ENCODE measurements at places on chromosomes 7 and 10.

DNA sequence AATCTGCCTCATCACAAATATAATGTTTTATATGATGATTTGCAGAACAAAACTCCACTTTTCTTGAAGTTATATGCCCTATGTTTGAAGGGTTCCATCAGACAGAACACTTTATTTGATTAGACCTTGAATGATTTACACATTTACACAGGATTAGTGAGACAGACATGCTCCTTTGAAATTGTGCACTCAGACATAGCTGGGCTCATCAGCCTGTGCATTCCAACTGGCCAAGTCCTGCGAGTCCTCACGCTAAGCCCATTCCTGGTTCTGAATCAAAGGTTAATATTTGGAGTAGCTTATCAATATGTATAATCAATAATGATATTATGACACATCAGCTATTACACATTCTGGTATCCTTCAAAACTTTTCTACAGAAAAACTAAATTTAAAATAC, 173.6 kb downstream of the MBL2 start:
- DNase-seq: no peak

DNA sequence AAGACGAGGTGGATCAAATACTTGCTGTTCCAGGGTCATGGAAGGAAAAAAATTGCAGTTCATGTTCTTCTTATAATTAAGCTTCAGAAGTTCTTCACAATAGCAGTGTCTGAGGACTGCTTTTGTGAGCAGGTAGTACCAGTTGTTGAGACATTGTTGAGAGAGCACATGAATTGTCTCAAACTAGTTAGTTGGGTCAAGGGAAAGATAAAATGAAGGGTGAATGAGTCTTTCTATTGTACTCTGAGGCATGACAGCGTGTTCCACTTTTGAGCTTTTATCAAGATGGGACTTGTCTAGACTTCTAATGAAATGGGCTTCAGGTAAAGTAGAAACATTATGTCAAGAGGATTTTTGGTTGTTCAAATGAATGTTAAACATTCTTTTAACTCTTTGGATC, 26.0 kb downstream of the KAT6B start:
- DNase-seq: no peak

DNA sequence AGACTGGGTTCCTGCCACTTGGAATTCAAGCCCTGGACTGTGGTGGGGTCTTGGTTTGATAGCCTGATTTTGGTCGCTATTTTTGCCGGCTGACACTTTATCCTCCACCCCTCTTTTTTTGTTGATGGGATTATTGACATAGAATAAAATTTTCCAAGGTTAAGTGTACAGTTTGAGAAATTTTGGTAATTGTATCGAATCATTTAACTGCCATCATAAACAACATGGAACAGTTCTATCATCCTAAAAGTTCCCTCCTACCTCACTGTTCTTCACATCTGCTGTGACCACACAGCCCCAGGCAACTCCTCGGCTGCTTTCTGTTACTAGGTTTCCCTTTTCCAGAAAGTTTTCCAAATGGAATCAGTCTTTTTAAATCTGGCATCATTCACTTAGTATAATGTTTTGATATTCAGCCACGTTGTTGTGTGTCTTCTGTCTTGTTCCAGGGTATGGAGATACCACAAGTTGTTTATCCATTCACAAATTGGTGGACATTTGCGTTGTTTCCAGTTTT, 50.6 kb upstream of the STEAP1B start:
- DNase-seq: no peak

DNA sequence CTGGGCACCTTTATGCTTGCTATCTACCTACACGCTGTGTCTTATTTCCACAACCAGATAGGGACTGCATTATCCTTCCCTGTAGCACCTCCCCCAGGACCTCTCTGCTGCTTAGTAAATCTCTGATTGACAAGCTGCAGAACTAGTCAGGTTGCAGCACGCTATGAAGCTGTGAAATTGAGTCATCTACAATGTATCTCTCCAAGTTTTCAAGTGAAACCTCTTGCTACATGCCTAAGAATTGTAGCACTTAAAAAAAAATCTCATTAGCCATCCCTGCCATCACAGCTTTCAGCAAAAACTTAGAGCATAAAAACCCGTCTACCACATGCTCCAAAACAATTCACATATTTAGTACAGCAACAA, 69.7 kb upstream of the FGFR2 start:
- DNase-seq: peak; percentile 49

- DNase-seq: no peak
Measured at GRCh38 chr10:77404810-77405209, 232.8 kb downstream of the KCNMA1 start.

DNA sequence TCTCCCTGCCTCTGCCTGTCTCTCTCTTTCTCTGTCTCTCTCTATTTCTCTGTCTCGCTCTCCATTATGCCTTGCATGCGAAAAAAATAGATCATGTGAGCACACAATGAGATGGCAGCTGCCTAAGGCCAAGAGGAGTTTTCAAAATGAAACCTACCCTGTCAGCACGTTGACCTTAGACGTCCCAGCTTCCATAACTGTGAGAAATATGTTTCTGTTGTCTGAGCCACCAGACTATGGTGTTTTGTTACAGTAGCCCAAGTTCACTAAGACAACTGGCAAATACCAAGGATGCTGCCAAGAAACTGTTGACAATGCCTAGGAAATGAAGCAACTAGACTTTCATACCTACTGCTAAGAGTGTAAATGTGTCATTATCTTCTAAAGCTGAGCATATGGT, 70.6 kb upstream of the PLXDC2 start:
- no peak for DNase-seq

DNA sequence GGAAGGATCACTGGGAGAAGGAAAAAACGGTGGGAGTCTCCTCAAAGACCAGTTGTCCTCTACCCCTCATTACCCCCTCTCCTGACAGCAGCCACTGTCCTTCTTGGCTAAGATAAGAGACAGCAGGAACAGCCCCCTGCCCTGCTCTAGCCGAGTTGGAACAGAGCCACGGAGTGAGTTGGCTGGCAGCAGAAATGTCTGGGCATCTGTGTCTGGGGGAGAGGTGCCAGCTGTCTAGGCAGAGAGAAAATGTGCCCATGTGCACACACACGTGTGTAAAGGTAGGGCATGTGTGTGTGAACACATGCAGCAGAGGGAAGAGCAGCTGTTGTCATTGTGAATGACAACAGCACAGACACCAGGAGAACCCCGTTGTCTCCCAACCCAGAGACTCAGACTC, 9.4 kb upstream of the HILPDA start:
- no peak for DNase-seq

GRCh38 chr7:93374345-93374940, 142.3 kb downstream of the VPS50 start:
- DNase-seq: peak; percentile 67

DNA sequence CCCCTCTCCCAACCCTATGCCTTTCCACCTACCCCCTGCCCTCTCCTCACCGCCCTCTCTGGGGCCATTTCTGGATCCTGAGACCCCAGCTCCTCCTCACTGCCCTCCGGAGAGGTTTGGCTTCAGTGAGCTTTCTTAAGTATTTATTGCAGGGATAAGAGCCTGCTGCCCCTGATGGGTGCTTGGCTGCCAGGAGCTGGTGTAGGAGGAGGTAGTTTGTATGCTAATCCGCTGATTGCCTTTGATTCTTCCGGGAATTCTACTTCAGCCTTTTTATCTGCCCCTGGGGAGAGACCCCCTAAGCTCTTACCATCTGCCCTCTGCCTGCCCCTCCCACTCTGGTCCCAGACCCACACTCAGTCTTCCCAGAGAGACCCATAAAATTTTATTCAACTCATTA, 263.5 kb upstream of the PODXL start:
- peak; percentile 75 for DNase-seq

DNA sequence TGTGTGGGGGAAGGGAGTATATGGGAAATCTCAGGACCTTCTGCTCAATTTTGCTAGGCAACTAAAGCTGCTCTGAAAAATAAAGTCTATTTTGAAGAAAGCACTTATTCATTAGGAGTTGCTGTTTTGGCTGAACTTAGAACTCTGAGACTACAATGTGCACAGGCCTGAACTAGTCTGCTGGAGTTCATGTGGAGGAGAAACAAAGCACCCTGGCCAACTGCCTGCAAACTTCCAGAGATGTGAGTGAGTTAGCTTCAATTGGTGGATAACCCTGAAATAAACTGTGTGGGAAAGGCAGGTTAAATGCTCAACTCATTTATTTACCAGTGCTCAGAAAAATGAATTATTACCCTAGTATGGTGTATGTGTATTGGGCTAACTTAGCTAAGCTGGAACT, 17.3 kb upstream of the FAM241B start:
- no peak for DNase-seq

- no peak for DNase-seq
Measured at GRCh38 chr10:26780106-26780792, 80.5 kb downstream of the ABI1 start.

DNA sequence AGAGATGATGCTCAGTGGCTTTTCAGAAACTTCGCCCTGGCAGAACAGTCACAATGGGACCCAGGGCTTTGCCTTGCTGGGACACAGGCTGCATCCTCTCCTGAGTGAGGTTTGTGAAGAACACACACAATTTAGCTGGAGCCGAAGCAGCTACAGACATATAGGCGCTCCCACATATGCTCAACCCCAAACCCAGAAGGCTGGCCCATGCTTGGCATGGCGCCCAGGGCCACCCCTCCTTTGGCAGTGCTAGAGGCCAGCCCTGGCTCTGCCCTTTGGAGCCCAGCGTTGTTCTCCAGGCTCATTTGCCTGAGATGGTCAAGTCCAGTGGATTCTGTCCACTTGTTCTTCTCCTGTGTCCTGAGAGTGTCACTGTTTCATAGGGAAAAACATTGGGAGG, 94.4 kb downstream of the WDFY4 start:
- no peak for DNase-seq

DNA sequence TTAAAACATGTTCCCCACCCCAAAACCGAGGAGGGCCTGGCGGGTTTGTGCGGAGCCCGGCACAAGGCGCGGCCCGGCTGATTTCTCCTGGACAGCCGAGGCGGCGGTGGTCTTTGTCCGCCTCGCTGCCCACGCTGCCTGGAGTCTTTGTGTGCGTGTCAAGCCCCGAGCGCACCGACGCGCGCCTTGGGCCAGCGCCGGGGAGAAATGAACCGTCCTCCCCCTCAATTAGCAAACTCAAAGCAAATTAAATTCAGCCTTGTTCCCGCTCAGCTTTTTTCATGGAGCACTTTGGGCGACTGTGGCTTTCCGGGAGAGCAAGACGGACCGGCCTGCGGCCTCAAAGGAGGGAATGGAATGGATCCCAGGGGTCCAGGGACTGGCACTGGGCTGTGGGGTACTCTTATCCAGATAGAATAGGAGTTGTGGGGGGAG, 4.1 kb downstream of the EMX2 start:
- peak; percentile 10 for DNase-seq

DNA sequence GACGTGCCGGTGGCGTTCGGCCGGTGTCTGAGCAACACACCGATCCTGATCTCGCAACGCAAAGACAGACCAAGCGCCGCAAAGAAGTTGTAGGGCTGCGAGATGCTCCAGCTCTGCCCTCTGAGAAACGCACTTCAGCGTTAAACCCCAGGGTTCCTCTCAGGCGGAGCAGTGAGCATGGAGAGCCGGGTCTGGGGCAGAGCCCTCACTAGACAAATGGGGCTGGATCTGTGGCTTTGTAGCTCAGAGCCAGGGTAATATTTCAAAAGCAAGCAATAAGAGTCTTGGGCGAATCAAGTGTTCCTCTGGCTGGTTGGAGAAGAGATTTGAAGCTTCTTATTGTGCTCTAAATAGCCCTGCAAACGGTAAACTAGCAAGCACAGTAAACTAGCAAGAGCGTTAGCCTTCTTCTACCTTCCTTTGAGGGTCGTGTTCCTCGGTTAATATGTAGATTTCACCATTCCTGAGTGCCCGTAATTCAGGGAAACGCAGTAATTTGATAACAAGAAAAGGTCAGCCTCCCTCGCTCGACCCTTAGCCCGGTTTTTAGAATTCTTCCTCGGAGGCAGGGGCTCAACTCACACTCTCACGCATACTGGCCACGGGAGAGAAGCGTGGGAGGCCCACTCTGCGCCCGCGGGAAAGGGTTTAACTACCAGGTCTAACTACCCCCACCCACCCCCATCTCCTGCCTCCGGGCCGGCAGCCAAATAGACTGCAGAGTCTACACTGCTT, 6.7 kb downstream of the SKAP2 start:
- DNase-seq: peak; percentile 61

DNA sequence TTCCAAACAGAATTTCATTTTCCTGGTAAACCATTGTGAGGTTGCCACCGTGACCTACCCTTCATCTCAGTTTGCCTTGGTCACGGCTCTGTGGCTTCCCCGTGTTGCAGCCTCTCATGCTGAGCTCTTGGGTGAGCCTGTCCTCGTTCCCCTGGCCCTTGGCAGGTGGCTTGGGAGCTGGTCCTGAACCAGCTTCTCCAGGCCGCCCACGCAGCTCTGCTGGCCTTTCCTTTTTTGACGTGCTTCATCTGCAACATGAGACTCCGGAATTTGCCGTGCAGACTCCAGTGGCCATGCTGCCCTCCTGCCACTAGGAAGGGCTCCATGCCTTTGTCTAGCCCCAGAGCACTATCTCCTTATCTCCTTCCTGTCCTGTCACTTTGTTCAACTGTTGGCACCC, 93.0 kb upstream of the NPS start:
- DNase-seq: peak; percentile 6

- DNase-seq: peak; percentile 65
Measured at GRCh38 chr7:48426966-48427555, 255.8 kb downstream of the ABCA13 start.

- DNase-seq: no peak
Measured at GRCh38 chr7:19969859-19970493, 196.6 kb upstream of the TMEM196 start.

- DNase-seq: no peak
Measured at GRCh38 chr10:121558238-121558637, 40.0 kb downstream of the FGFR2 start.

DNA sequence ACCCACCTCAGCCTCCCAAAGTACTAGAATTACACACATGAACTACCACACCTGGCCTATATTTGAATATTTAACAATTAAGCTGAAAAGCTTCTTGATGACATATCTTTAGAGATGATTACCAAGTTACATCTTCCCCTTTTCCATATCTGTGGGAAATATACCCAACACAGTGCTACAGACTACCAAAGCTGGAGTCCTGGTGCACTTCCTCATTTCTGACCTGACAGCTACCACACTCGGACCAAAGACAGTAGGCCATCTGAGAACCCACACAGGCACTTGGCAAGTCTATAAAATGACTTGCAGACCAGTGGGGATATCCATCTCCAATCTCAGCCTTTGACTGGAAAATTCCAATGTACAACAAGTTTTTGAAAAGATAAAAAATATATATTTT, 270.4 kb upstream of the KLF14 start:
- DNase-seq: no peak

- no peak for DNase-seq
Measured at GRCh38 chr7:43658718-43659548, 70.4 kb downstream of the COA1 start.

GRCh38 chr10:13613519-13613918, 26.8 kb downstream of the PRPF18 start:
- peak; percentile 47 for DNase-seq

DNA sequence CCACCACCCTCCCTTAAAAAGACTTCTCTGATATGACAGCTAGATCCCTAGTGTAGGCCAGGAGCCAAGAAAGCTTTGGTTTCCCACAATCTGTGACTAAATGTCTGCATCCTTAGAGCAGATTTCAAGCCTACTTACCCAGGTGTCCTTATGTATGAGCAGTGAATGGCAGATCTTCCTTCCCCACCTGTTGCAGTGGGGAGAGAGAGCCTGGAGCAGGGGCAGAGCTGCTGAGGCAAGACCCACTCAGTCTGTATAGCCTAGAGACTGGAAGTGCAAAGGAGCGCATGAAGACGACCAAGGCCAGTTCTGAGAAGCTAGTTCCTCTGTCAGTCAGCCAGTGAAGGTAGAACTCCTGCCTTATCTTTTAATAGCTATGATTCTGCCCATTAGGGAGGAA, 180.1 kb downstream of the GRM3 start:
- DNase-seq: no peak
